CD8-positive, alpha-beta memory T cell (primary cell): ENCODE measurements at places on chromosomes 11 and 22.

DNA sequence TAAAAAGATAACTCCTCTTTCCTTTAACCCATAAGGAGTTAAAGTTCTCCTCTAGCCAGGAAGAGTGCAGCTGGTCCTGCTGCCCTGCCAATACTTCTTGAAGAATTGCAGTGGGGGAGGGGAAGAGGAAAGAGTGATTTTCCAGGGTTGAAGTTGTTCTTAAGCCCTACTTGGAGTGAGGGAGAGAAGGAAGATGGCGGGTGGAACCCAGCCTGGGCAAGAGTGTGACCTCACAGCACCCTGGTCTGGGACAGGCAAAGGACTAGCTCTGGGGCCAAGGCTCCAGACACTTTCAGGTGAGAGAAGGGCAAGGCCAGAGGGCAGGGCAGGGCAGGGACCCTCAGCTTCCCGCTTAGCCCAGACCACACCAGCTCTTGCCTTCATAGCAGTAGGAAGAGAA, 6.6 kb downstream of the TNKS1BP1 start:
- DNase-seq, result no peak

- no peak for DNase-seq
Measured at GRCh38 chr22:44086271-44087088, 62.4 kb downstream of the PARVB start.

DNA sequence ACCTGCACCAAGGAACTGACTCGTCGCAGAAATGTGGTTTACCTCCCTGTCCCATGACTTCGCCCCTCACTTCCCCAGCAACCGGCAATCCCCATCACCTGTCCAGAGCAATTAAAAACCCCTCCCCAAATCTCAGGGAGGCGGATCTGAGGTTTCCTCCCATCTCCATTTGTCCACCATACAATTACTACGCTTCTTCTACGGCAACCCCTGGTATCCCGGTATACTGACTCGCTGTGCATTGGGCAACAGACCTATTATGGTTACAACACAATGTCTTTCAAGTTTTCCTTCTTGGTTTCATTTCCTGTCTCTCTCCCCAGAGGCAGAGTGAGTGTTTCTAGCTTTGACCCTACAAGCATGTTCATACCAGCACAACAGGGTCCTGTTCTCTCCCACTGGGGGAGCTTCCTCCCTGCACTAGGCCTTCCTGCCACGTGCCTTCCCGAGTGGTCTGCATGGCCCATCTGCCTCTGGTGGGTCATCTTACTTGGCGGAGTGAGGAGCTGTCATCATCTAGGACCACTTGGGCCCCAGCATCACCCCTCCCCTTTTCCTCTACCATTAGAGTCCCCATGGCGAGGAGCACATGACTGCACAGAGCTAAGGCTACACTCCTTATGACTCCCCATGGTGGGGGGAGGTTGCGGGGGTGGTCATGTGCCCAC, 30.3 kb upstream of the NAP1L4 start:
- DNase-seq, result no peak

DNA sequence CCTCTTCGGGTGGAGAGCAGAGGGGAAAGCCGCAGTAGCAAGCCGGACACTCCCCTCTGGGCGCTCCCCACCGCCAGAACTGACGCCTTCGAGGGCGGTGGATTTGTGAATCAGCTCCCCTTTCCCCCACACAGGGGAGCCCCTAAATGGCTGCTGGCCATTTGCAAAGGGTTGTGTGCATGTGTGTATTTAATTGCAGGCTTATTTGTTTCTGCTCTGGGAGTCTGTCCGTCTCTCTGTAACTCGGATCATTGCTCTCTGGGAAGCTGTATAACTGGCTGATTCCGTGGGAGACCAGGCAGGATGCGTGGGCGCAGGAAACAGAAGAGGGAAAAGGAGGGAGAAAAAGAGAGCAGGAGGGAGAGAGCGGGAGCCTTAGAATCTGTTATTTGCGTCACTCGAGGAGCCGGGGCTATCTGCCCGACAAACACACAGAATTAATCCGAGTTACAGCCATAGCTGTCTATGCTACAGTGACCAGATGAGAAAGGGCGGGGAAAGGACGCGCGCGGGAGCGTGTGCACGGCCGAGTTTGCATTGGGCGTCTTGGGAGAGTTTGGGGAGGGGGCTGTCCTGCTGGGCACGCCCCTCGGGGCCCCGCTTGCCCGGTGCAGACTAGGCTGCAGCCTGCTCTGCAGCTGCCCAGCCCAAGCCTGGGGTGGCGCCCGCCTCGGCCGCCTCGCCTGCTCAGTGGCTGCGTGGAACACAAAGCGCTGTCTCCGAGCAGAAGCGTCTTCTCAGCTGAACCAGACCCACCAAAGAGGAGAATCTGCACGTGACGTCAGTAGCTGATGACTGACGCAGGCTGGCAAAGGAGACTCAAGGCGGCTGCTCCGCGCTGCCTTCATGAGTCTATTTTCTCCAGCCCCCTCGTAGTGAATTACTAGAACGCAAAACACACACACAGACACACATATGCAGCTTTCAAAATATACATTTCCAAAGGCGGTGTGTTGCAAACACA, 105.3 kb upstream of the HSD17B12 start:
- no peak for DNase-seq

- DNase-seq, result no peak
Measured at GRCh38 chr11:126450806-126451205, 95.3 kb downstream of the ST3GAL4 start.

DNA sequence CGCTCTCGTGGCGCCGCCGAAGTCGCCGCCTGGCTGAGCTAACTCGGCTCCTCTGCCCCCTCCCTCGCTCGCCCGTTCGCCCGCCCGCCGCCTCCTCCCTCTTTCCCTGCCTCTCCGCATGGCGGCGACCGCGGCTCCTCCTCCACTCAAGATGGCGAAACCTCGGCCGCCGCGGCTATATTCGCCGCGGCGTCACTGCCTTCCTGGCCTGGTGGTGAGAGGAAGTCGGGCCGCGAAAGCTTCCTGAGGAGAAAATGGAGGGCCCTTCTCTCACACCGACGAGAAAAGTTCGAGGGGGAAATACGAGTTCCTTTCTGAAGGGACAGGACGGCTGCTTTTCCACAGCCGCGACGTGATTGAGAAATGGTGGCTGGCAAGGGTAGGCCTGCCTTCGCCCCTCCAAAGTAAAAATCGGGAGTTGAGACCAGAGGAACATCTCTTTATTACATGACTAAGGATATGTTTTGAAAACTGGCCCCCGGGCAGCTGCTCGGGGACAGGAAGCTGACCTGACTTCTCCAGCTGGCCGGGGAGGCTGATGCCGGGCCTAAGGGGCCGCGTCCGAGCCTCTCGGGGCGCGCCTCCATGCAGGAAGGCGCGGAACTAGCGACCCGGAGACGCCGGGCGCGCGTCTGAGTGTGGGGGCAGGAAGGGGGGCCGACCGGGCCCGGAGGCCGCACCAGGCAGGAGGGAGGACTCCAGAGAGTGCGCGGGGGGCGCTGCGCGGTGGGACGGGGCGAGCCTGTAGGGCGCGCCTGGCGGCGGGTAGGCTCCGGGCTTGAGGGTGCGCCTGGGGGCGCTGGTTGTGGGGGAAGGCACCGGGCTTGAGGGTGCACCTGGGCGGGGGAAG, at the start of gene DDX6:
Gene DDX6, minus strand, starts transcription at position 54 of the 850 bp plus-strand sequence. CDS start 4,913 bp downstream, outside the sequence.
- peak; percentile 90 for DNase-seq

- DNase-seq, result no peak
Measured at GRCh38 chr11:128509621-128510389, 77.6 kb downstream of the ETS1 start.

DNA sequence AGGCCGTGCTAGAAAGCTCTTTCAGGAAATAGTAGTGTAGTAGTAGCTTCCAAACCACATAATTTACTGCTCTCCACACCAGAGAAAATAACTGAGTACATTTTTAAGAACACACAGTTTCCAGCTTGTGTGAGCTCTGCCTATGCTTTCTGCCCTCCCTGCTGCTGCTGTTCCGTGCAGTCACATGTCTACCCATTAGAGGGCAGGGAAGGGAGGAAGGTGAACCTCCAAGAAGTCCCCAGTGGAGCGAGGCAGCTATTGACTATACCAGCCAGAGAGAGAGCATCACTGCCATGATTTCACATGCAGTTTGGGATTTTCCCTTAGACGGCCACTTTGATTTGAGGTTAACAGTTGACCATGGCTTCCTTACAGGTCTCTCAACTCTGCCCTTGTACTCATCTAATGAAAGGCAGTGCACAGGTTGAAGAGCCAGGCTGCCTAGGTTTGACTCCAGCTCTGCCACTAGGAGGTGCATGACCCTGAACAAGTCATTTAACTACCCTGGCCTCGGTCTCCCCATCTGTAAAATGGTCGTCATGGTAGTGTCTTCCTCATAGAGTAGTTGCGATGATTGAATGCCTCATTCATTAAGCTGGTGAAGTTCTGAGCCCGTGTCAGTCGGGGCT, 19.7 kb upstream of the CTTN start:
- DNase-seq, result no peak

DNA sequence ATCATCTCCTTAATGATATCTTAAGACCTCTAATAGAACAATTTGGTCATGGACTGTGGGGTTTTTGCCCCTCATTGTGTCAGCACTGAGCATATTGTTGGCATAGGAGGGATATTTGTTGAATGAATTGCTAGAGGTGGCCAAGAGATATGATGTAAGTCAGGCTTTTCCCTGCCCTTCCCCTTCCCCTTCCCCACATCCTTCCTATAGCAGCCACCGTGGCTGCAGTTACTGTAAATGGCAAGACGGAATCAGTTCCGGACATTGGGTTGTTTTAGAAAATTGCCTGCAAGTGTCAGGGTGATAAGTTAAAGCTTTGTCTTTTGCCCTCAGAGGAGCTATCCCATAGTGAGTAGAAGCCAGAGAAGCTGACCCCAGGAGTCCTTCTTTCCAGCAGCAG, 23.0 kb downstream of the LIMK2 start:
- no peak for DNase-seq

DNA sequence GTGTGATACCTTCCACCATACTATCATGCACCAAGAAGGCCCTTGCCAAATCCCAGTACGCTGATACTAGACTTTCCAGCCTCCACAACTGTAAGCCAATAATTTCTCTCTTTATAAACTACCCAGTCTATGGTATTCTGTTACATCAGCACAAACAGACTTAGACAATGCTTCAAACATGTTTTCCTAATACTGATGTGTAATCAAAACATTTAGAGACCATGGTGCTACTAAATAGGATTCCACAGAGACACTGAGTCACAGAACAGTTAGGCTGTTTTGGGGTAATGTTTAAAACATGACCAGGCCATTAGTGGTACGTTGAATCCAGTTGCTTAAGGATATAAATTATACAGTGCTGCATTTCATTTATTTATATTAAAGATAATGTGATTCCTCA, 103.7 kb downstream of the PICALM start:
- DNase-seq, result no peak

GRCh38 chr22:36329254-36330078, 58.3 kb downstream of the MYH9 start:
- peak; percentile 90 for DNase-seq

DNA sequence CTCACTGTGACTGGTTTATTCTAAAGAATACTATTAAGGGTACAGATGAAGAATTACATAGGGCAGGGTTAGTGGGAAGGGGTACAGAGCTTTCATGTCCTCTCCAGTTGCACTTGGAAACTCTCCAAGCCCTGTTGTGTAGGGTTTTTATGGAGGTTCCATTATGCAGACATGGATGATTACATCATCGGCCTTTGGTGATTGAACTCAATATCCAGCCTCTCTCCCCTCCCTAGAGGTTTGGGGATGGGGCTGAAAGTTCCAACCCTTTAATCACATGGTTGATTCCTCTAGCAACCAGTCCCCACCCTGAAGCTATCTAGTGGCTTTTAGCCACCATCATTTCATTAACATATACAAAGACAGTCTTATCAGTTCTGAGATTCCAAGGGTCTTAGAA, 472.6 kb downstream of the BUD13 start:
- no peak for DNase-seq

DNA sequence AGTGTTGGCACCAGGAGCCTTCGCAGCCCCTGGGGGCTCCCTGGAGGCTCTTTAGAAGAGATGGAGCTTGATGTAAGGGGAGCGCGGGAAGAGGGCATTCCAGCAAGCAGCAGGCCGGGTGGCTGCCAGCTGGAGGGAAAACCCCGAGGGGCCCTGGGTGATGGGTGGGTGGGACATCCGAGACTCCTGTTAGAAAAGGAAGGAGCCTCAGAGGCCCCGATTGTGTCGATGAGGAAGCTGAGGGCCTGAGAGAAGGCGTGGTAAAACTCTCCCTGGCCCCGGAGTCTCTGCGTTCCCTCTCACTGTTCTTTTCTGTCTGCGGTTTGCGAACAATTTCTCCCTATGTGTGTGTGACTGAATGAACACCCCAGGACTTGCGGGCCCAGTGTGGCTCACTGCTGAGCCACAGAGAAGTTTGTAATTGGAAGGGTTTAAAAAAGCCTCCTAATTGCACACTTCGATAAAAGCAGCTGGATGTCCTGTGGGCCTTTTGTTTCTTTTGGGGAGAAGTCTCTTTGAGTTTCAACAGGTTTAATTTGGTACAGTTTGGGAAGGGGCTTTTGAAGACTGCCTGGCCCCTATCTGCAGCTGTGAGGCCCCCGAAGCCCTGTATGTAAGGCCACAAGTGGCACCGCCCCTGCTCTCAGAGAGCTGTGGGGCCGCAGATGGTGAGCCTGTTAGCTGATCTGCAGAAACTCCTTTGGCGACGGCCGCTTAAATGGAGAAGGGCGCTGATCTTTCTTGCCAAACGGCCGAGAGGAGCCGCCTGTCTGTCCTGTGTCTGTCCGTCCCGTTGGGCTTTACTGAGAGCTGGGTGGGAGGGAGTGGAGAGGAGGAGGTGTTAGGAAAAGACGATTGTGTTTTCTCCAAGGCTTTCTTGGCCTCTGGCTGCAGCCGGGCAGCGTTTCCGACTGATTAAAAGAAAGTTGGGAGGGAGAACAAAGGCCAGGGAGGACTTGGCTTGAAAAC, 2.0 kb downstream of the FBLN1 start:
- no peak for DNase-seq

GRCh38 chr11:36229091-36229705, 60.0 kb downstream of the COMMD9 start:
- DNase-seq, result no peak

GRCh38 chr11:86627776-86628455, 44.5 kb downstream of the ME3 start:
- DNase-seq, result no peak

DNA sequence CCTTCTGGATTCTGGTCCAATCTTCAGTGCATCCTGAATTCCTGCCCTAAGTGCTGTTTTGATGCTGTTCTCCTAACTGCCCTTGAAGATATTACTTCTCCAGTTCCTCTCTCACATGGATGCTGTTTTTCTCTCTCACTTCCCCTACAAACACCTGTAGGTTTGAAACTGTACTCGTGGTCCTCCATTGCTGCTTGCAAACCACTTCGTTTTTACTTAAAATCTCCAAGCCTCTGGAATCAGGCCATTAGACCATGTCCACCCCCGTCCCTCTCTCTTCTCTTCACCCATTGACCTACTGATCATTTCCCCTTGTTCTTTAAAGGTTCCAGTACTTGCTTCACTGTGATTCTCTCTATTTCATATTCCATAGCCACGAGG, 988.1 kb downstream of the NTM start:
- no peak for DNase-seq
